Activated CD4-positive, alpha-beta T cell treated with anti-CD3 and anti-CD28 coated beads, Interleukin-10, Interleukin-2, amounts not matched to agents 100 ng/mL and 50 ng/mL, durations not matched to agents 16 hours and 8 hours (primary cell): ENCODE measurements at places on chromosomes 13 and 19.

DNA sequence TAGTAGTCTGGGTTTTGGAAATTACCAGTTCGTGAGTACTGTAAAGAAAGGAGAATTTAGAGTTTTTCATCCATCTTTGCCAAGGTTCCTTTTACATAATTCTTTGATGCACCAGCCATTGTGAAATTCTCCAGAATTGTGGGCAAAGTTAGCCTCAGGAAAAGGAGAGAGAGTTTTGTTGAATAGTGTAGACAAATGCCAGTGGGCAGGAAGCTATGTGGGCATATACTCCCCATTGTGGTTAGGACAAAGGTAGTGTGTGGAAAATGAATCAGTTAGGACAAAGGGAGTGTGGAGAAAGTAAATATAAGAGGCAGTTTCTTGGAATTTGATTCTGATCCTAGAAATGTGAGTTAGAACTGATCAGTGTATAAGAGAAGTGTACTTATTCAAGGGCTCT is 67.9 kb downstream of the PCCA start:
- DNase-seq, result no peak

- no peak for DNase-seq
Measured at GRCh38 chr19:18603255-18603957, 3.2 kb downstream of the CRLF1 start.

- DNase-seq, result no peak
Measured at GRCh38 chr19:18850471-18851375, 19.0 kb downstream of the UPF1 start.

- no peak for DNase-seq
Measured at GRCh38 chr19:8320564-8321066, 560 bp downstream of the NDUFA7 start.

- peak; percentile 55 for DNase-seq
Measured at GRCh38 chr19:58409010-58409790, 751 bp downstream of the ZNF584 start.

DNA sequence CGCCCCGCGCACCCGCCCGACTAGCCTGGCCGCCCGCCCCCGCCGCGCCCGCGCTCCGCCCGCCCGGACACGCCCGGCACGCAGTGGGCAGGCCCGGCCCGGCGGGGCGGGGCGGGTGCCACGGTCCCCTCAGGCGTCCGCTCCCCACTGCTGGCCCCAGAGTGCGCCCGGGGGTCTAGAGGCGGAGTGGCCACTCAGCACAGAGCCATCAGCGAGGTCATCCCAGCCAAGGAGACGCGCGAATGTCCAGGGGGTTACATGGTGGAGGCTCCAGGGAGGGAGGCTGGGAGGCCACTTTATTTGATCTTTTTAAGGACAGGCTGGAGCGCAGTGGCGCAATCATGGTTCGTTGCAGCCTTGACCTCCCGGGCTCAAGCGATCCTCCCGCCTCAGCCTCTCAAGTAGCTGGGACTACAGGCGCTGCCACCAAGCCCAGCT is 236 bp upstream of the TINCR start:
- DNase-seq, result no peak

- no peak for DNase-seq
Measured at GRCh38 chr19:2811221-2811722, 8.4 kb upstream of the ZNF554 start.

DNA sequence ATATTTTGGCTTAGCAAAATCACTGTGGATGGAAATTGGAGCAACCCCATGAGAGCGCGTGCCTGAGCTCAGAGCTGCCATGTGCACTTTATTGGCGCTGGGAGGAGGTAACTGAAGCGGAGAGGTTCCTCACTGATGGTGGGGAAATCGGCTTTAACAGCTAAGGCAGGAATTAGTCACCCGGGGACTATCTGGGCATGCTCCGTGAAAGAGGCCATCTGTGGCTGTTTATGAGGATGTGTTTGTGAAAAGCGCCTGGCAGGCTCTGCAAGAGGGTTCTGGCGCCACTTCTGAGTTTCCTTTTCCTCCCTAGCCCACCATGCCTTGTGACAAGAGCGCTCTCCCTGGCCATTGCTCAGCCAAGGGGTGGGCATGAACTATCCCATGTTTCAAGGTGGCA is 815.6 kb downstream of the UQCRFS1 start:
- DNase-seq, result no peak

GRCh38 chr19:17450264-17451075 is 2.0 kb upstream of the TMEM221 start:
- DNase-seq, result peak; percentile 84

GRCh38 chr13:85719749-85720148 is 79.5 kb downstream of the SLITRK6 start:
- no peak for DNase-seq

DNA sequence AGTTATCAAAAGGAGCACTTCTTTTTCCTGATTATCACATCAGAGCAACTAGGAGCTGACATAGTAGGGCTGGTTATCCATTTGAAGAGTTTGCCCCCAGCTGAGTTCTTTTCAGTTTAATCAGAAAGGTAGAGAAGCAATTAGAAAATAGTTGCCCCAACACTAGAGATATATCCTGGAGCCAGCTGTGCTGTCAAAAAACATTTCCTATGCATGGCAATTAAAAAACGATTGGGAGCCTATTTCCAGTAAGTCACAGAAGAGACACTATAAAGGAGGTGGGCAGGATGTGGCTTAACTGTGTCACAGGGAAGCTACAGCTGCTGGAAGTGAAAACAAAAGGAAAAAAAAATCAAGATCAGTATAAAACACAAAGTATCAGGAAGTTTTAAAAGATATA is 155.7 kb upstream of the SLITRK1 start:
- no peak for DNase-seq

DNA sequence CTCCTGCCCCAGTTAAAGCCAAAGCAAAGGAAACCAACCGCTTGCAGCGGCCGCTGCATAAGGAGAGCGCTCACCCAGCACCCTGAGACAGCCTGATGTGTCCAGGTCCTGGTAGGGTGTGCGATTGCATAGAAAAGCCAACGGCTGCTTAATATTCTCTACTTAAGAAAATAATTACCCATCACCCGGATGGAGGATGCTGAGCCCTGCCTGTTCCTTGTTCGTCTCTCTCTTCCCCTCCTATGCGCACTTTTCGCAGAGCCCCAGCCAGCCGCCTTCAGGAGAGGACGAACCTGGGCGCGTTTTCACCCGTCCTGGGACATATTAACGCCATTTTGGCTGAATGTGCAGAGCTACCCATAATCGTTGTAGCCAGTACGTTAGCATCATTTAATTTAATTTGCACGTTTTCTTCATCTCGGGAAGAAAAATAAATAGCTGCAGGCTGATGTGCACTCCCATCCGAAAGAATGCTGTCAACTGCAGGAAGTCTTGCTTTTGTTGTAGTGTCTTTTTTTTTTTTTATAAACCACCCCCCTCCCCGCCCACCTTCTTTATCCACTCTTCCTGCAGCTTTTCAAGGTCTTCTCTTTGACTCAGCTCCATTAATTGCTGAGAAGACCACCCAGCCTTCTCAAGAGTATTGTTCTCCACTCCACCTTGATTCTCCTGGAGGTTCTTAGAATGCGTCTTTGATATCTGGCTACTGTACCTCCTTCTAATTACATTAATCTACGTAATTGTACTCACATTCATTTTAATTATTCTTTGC is 214.5 kb downstream of the TEX29 start:
- no peak for DNase-seq

- no peak for DNase-seq
Measured at GRCh38 chr19:14402332-14403144, 16.6 kb downstream of the DDX39A start.

DNA sequence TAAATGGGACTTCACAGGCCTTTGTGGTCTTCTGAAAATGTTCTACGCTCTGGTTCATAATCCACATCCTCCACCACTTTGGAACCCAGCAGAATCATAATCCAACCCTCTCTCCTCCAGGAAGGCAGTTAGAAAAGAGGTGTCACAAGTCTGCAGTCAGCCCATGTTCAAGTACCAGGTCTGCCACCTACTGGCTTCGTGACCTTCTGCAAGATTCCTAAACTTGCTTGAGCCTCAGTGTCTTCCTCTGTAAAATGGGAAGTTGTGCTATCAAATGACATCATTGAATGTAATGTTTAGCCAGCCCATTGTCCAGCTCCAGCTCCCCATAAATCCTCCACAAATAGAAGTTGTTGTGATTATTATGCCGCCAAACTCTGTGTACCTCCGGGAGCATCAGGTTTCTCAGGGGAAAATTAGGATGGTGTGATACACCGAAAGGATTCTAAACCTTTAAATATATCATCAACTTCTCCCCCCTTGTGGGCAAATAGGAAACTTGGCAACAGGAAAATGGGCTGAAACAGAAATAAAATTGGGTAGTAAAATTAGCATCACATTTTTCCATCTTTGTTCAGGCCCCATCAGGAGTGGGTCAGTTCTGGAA is 109.7 kb downstream of the NUFIP1 start:
- peak; percentile 39 for DNase-seq

- DNase-seq, result no peak
Measured at GRCh38 chr13:113939129-113939943, 34.5 kb downstream of the C13orf46 start.

DNA sequence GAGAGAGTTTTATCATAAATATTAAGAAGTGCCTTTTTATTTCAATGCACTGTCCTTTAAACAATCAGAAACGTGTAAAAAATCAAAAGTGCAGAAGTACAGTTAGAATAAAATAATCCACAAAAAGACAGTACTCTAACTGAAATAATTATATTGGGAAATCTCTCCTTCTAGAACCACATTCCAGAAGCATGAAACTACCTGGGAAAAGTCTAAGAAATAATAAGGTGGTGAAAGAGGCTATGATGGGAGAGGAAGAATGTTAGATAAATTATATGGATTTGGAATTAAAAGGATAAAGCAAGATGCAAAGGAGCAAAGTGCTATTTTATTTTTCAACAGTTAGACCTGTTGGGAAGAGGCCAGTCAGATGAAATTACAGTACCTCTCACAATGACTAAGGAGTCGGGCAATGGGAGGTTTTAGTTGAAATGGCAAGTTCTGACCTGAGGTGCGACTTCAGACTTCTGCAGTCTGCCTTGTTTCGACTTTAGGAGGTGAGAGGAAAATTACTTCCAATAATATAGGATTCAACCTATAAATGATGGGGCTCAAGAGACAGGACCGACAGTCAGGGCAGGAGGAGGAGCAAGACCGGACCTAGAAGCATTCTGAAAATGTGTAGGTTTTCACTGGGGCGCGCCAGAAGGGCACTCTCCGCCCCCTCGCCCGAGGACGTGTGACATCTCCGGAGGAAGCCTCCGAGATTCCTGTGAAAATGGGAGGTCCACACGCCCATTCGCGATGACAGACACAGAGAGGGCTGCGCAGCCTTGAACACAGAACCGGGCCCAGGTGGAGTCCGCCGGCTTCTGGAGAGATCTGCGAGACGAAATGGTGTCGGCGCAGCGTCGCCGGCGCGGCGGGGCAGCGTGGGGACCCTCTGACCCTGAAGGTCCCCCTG is 717 bp downstream of the SPRYD7 start:
- DNase-seq, result peak; percentile 53

DNA sequence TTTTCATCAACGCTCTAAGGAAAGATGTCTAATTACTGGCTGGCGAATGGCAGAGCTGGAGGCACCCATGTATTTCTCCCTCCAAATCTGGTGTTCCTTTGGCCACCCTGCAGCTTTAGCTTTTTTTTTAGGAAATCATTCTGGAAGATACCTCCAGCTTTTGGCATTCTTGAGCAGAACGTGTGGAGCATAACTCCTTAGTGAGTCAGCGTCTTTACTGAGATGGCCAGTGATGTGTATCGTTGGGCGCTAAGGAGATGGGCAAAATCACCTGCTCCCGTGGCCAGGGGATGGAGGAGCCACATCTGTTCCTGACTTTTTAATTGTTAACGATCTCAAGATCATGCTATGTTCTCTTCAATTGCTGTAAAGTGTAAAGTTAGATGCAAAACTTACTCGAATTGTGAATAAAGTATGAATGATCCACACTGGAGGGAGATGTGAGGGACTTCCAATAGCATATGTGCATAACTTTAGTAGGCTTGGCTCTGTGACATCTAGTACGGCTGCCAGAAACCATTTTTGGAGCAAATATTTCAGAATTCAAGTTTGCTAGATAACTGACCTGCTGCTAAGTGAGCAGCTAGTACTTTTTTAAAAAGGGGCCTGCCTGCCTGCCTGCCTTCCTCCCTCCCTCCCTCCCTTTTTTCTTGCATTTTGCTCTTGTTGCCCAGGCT is 24.4 kb upstream of the C1QTNF9 start:
- DNase-seq, result no peak

DNA sequence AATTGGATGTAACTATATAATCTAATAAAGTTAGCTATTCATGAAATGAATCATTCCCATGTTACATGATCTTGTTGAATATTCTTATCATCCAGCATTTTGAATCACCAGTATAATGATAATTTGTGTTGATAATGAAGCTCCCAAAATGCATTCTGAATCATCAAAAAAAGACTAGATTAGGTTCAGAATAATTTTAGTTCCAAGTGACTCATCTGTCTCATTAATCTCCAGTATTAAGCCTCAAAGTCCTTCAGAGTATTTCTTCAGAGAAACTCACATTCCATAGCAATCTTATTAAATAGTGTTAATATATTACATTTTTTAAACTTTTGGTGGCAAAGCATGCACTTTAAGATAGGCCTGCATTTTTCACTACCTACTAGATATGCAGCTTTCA is 207.5 kb downstream of the SLITRK5 start:
- DNase-seq, result no peak

DNA sequence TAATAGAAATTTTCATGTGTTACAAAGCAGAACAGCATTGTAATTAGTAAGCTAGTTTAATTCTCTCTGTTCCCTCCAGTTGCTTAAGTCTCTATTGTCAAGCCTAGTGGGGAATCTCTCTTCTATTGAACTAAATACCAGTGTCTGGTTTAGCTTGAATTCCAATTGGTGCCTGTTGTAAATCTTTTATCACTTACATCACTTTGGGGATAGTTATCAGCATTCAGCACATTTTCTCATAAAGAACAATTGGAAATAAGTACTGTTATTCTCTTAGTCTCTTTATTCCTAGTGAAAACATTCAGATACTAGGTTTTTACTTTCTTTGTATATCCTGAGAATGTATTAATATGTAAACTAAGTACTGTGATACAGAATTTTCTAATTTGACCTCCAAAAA is 25.2 kb downstream of the IPO5 start:
- DNase-seq, result no peak

DNA sequence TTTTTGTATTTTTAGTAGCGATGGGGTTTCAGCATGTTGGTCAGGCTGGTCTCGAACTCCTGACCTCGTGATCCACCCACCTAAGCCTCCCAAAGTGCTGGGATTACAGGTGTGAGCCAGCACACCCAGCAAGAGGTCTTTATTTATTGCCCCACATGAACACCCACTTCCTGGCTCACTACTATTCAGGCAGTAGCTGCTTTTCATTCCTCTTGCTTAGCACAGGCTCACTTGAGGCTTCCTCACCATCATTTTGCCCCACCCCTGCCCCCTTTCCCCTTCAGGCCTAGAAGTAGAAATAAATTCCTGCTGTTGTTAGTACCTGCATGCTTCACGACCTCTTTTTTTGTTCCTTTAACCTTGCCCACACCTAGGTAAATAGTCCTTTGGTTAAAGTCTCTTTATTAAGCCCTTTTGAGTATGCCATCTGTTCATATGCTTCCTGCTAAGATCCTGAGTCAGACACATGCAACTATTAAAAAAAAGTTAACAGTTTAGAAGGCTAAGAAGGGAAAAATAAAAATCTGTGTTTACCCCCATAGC is 33.5 kb upstream of the ITM2B start:
- DNase-seq, result no peak

GRCh38 chr19:46221981-46222610 is 7.4 kb upstream of the IGFL1 start:
- DNase-seq, result no peak

GRCh38 chr19:4557144-4557970 is 2.1 kb downstream of the SEMA6B start:
- peak; percentile 23 for DNase-seq

- DNase-seq, result no peak
Measured at GRCh38 chr13:60139272-60139671, 24.5 kb downstream of the DIAPH3 start.
